ENCODE measurements at places on chromosomes 12 and 14. TPM values are rescaled to one million over a fixed set of nuclear protein-coding genes. Genes with fewer than 3 reads are reported as not detected.

The SYCP3 gene
- 0.85 TPM for total RNA-seq

The BCL7A gene
- 7.0 TPM for total RNA-seq

The PKP2 gene
- total RNA-seq = 0.38 TPM

The KRT76 gene
- not detected for total RNA-seq

The CELA1 gene
- not detected for total RNA-seq

The NYNRIN gene
- 6.8 TPM for total RNA-seq

The GTF2A1 gene
- total RNA-seq = 46.2 TPM

The LYZ gene
- under 0.01 TPM for total RNA-seq

The AMDHD1 gene
- under 0.01 TPM for total RNA-seq

The AKAP3 gene
- total RNA-seq = 1.4 TPM

The IL23A gene
- total RNA-seq = 0.28 TPM

The MIP gene
- total RNA-seq = 0.19 TPM

The ABCD2 gene
- under 0.01 TPM for total RNA-seq

The EXOC3L4 gene
- total RNA-seq = under 0.01 TPM

The KLRG1 gene
- 0.38 TPM for total RNA-seq

The PRIMA1 gene
- not detected for total RNA-seq

The TAS2R30 gene
- total RNA-seq = 4.2 TPM

The ACAD10 gene
- 7.9 TPM for total RNA-seq

The GZMB gene
- not detected for total RNA-seq

The OTOGL gene
- 0.28 TPM for total RNA-seq

The STAC3 gene
- 1.1 TPM for total RNA-seq

The SLC25A21 gene
- under 0.01 TPM for total RNA-seq

The WIF1 gene
- not detected for total RNA-seq

The GNPNAT1 gene
- 62.9 TPM for total RNA-seq

The KCNMB4 gene
- 5.1 TPM for total RNA-seq

The POLE gene
- 13.0 TPM for total RNA-seq

The FOXG1 gene
- under 0.01 TPM for total RNA-seq

The DLK1 gene
- not detected for total RNA-seq

The SLCO1B1 gene
- not detected for total RNA-seq

The CLEC1A gene
- total RNA-seq = under 0.01 TPM

The RNF212B gene
- total RNA-seq = not detected

The AP4S1 gene
- 4.8 TPM for total RNA-seq

The KICS2 gene
- 8.6 TPM for total RNA-seq

The SAMD15 gene
- 2.5 TPM for total RNA-seq

The P2RX2 gene
- total RNA-seq = not detected

The ING4 gene
- total RNA-seq = 33.5 TPM

The ALDH1L2 gene
- 74.4 TPM for total RNA-seq

The FITM1 gene
- not detected for total RNA-seq

The FIGNL2 gene
- 0.28 TPM for total RNA-seq

The PPM1H gene
- 3.9 TPM for total RNA-seq

The AGAP2 gene
- 0.28 TPM for total RNA-seq

The SUOX gene
- 10.4 TPM for total RNA-seq

The HOXC9 gene
- total RNA-seq = not detected

The KRT86 gene
- total RNA-seq = 0.19 TPM

The SYNDIG1L gene
- under 0.01 TPM for total RNA-seq

The POTEM gene
- total RNA-seq = not detected

The B4GALNT3 gene
- total RNA-seq = 0.28 TPM

The PARP2 gene
- total RNA-seq = 5.9 TPM

The KRT6C gene
- total RNA-seq = not detected

The CPNE6 gene
- not detected for total RNA-seq

The ZC3H14 gene
- total RNA-seq = 63.4 TPM

The NKX2-8 gene
- not detected for total RNA-seq

The ADAMTS20 gene
- not detected for total RNA-seq

The LPAR5 gene
- not detected for total RNA-seq

The PAX9 gene
- not detected for total RNA-seq

The OR9K2 gene
- total RNA-seq = not detected

The PLEKHD1 gene
- total RNA-seq = not detected

The ASCL1 gene
- total RNA-seq = not detected
